KG1 (cell line): ENCODE measurements at places on chromosomes 11 and 22.

- no peak for DNase-seq
Observed at GRCh38 chr11:130269326-130269943, 45.3 kb downstream of the ZBTB44 start.

- no peak for DNase-seq
Observed at GRCh38 chr11:99366546-99366945, 345.8 kb downstream of the CNTN5 start.

DNA sequence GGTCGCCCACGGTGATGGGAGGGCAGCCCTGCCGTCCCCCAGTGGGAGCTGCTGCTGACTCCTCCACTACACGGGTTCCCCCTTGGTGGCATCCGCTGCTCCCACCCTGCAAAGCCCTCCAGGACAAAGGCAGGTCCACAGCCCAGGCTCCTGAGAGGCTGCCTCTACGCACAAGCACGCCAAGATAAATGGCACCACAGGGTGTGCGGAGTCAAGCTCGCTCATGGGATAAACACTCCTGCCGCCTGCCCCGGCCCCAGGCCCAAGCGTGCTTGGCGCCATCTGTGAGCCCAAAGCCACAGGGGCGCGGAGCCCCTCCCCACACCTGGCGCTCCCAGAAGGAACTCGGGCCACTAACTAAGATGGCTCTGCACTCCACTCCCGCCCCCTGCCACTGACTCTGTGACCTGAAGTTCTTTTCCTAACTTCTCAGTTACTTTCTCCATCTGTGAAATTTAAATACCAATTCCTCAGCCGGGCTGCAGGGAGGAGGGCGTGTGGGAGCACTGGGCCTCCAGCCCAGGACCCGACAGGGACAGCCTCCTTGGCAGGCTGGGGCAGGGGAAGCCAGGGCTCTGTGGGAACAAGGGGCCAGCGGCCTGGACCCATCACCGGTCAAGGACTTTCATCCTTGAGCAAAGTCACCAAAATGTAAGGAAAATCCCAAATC lies 14.9 kb downstream of the EHD1 start:
- DNase-seq = no peak

DNA sequence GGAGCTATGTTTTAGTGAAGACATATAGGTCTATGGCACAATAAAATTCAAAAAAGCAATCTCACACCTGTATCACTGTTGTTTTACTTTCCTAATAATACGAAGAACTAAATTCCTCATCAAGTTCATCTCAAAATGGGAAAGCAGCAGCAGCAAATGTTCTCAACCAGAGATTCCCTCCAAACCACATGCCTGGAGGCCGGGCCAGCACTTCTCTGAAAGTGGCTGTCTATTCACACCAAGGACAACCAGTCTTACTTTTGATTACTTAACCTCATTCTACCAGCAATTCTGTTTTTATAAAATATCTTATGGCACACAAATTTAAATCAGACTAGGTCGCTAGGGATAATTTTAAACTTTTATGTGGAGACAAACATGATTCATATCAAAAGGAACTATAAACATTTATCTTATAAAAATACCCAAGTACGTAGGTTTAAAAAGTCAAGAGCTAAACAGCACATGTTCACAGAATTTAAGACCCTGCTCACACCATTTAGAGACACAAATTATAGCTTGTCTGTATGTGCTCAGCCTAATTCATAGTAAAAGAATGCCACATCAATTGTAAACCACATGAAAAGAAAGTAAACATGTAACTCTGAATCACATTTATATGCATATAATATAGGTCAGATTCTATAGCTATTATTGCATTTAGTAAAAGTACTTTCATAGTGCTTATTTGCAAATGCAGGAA lies 46.1 kb downstream of the RRAS2 start:
- DNase-seq = no peak

DNA sequence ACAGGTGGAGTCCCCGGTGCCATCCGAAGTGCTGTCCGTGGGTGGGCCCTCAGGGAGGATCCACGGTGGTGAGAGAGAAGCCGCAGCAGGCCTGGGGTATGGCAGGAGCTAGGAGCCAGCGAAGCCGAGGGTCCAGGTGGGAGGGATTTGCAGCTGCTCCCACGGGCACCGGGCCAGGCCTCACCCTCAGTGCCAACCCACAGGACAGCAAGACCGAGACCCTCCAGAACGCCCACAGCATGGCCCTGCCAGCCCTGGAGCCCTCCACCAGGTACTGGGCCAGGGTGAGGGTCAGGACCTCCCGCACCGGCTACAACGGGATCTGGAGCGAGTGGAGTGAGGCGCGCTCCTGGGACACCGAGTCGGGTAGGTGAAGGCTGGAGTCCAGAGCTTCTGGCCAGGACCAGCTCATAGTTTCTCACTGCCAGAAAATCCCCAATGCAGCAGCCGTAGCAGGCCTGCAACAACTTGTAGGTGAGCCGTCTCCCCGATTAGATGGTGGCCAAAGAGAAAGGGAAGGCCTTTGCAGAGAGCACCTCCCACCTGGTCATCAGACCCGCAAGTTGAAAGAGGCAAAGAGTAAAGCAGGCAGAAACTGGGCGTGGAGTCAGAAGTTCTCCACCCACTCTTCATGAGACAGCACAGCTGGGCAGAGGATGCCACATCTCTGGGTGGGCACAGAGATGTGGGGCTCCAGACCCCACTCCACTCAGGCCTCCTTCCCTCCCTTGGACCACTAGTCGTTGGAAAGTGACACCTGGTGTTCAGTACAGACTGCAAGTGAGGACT lies 20.4 kb downstream of the CSF2RB start:
- DNase-seq = no peak

- no peak for DNase-seq
Observed at GRCh38 chr11:71252770-71253730, 673 bp upstream of the SHANK2 start.

DNA sequence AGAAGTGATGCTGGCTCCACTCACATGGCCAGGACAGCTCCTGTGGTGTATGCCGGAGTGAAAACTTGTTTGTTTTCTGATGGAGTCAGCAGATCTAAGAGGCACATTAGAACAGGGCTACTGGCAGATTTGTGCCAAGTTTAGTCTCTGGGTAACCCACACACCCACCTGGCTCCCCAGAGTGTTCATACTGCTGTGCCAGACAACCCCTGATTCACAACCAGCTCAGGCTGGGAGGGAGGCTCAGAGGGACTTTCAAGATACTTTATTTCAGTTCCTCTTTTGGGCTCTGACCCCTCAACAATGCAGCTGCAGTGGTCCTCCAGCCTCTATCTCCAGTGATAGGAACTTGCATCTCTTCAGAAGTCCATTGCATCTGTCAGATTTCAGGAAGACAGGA lies 8.5 kb downstream of the NTM start:
- DNase-seq = no peak

DNA sequence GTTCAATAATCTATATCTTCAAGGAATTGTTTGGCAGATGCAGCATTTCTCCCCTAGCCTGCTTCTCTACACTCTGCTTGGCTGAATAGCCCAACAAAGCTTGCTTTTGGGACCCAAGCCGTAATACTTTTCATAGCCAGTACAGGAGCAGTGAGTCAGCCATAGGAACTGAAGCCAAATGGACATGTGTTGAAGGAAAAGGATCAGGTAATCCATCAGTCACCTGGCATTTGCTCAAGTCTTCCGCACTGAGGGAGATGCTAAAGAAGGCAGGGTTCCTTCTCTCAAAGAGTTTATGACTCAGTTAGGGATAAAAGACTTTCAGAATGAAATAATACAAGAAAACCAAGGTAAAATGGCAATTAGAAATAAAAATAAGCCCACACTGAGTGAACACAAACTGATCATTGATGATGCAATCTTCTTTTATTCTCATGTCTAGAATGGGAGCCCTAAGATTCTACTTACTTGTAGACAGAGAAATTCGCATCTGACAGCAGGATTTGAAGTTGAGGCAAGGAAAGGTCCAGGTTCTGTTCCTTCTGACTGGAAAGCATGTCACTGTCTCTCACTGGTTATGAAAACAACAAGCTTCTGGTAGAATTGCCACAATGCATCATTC lies 13.2 kb downstream of the C11orf87 start:
- DNase-seq = no peak

DNA sequence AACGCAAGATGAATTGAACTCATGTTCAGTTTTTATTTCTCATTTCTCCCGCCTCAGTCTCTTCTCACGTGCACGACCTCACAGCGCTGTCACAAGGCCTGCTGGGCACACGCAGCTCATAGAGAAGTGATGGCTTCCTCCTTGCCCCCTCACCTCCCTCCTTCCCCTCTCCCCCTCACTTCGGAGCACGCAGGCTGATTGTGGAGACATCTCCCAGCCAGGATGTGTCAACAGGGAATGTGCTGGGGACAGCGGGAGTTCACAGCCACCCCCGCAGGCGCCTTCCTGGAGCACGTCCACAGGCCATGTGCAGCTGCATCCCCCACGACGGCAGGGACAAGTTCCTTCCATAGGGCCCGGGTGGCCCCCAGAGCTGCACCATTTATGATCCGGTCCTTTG lies 29.1 kb upstream of the KRTAP5-6 start:
- no peak for DNase-seq

GRCh38 chr11:117999354-117999993 lies 13.3 kb downstream of the IL10RA start:
- no peak for DNase-seq

DNA sequence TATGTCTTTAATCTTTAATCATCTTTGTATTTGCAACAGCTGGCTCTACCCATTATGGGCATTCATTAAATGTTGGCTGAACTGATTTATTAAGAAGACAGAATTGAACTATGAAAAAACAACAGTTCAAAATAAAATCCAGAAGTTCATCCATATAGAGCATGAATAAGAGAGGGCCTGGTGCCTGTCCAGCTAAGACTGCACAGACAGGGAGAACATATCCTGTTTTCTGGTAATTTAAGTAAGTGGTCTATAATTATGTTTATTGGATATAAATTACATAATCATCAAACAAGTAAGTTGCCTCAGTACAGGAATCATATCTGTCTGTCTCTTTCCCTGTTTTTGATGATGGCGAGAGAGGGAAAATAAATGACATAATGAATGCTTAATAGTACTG lies 137.2 kb downstream of the RBFOX2 start:
- no peak for DNase-seq

DNA sequence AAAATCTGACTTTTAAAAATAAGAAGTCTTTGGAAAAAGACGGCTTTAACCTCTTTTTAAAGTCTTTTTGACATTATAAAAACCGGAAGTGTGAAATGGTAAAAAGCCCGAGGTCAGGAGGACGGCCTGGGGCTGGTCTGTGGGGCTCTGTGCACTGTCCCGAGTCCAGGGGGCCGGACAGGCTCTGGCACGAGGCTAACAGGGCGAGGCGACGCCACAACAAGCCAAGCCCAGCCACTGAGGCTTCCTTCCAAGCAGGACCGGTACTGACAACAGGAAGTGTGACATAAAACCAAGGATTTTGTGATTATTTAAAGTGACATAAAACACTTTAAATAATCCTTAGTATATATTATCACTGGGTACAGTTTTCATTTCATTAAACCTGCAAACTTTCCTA lies 39.2 kb downstream of the BRD1 start:
- DNase-seq = no peak

DNA sequence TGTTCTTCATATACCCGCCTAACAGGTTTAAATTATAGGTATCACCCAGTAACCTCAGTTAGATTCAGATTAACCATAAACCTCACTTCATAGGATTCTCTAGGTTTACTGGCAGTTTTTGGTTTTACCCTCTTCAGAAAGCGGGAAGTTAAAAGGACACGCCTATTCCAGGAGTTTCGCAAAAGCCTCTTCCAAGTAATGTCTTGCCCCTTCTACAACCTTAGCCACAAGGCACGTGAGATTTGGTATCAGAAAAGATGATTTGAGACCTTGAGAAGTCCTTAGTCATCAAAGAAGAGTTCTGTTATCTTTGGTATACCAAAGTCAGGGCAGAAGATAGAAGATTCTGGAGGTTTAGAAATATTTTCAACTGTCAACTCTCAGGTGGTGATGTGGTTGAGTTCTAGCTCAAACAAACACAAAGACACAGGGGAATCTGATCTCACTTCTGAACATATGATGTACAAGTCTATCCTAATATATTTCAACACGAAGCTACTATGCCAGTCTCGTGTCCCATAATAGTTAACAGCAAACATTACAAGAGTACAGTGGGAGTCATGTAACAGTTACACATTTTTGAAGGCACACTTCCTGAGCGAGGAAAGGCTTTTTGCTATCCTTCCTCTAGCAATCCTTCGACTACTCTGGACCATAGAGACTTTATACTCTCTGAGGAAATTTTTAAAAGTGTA lies 103.5 kb downstream of the USP35 start:
- no peak for DNase-seq

GRCh38 chr22:37604875-37605274 lies 3.8 kb upstream of the GGA1 start:
- DNase-seq = no peak

GRCh38 chr22:48701296-48702030 lies 1126.2 kb downstream of the BRD1 start:
- DNase-seq = no peak

DNA sequence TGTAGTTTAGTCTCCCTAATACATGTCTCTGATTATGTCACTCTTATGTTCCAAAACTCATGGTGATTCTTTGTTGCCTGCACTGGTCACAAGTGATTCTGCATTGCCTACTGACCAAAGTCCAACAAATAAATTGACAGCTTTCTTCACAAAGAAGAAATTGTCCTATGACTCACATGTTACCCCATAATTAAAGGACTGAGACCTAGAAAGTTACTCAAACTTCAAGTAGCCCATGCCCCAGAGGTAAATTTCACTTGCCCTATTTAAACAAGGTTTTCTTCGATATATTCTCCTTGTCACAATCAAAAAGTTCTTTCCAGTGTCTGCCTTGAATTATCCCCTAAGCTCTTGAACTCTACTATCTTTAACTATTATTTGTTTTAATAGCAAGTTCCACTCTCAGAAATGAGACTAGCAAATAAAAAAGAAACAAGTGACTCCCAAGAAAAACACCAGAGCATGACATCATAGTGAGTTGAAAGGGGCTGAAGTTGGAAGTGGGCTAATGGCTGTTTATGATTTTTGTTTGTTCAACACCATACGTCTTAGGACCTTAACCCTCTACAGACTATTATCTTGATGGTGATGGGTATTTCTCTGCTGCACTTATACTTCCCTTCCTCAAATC lies 94.5 kb upstream of the BLID start:
- no peak for DNase-seq

- no peak for DNase-seq
Observed at GRCh38 chr11:2992997-2993325, 832 bp upstream of the NAP1L4 start.

DNA sequence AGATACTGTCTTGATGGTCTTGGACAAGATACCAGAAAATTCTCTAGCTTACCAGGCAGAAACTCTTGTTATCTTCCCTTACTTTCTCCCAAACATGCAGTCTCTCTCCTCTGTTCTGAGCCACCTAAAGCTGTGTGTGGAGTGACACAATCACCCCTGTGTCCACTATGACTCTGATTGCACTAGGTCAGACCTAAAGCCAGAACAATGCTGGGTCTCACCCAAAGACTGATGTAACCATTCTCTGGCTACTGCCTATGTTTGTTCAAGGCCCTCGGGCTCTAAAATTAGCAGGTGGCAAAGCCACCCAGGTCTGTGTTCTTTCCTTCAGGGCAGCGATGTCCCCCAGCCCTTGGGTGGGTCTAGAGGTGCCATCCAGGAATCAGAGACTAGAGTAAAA lies 200.5 kb downstream of the KCNA4 start:
- no peak for DNase-seq
